ENCODE measurements at places on chromosomes 7 and 10. TPM values are rescaled to one million over a fixed set of nuclear protein-coding genes. Genes with fewer than 3 reads are reported as not detected.

DNA sequence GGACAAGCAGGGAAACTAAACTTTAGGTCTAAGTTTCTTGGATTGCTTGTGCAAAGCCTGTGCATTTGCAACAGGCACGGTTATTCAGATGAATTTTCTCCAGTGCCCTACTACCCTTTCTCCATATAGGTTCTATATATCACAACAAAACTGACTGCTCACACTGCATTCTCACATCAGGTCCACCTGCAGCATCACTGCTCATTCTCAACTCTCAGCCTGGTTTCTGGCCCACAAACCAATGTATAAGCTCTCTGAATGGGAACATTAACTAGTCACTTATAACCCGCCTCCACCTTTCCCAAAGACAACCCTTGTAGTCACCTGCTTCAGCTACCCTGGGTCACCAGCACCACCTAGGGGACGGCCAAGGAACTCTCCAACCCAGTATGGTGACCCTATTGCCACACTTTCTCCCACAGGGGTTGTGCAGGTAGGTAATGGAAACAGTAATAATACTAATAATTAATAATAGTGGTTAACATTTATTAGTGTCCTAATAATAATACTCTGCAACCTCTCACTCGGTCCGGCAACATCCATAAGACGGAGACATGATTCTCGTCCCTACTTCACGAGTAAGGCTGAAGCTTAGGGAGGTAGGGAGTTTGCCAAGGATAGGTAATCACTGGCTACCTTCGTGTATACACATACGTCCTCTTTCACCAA lies 97.3 kb downstream of the CLEC2L start:
- peaks cover 99% of the 10 kb centered on the region for H3K36me3 ChIP-seq
- no peak overlapping the region for H3K4me3 ChIP-seq
- H3K4me1 ChIP-seq: peaks cover 7% of the 10 kb centered on the region
- H3K27me3 ChIP-seq: no peaks in the 10 kb centered on the region
- H3K27ac ChIP-seq: no peak overlapping the region

GRCh38 chr10:89074120-89074519 lies 83.5 kb downstream of the FAS start:
- H3K27me3 ChIP-seq: no peaks in the 10 kb centered on the region
- H3K4me1 ChIP-seq: no peaks in the 10 kb centered on the region
- H3K4me3 ChIP-seq: no peak overlapping the region
- no peaks in the 10 kb centered on the region for H3K36me3 ChIP-seq

- H3K4me3 ChIP-seq: no peak overlapping the region
- no peak overlapping the region for H3K27ac ChIP-seq
- no peaks in the 10 kb centered on the region for H3K27me3 ChIP-seq
- H3K4me1 ChIP-seq: no peaks in the 10 kb centered on the region
- DNase-seq: no peak
Measured at GRCh38 chr7:84144935-84145334, 49.7 kb downstream of the SEMA3A start.

DNA sequence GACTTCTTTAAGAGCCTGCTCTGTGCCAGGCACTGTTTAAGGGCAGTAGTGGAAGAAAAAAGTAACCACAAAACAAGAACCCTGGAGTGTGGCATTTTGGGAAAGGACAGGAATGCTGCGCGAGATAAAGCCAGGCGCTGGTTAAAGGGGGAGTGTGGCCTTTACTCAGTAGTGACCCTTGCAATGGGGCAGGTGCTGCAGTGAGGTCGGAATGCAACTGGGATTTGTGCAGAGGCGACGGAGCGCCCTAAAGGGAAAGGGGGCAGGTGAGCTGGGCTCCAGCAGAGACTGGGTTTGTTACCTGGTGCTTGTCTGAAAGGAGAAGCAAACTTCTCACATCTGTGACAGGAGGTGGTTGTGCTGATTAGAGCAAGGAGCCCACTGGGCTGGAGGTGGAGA lies 263.6 kb downstream of the ACTR3B start:
- no peak for DNase-seq
- no peak overlapping the region for H3K27ac ChIP-seq
- H3K4me3 ChIP-seq: no peak overlapping the region
- no peaks in the 10 kb centered on the region for H3K36me3 ChIP-seq
- H3K4me1 ChIP-seq: no peaks in the 10 kb centered on the region

DNA sequence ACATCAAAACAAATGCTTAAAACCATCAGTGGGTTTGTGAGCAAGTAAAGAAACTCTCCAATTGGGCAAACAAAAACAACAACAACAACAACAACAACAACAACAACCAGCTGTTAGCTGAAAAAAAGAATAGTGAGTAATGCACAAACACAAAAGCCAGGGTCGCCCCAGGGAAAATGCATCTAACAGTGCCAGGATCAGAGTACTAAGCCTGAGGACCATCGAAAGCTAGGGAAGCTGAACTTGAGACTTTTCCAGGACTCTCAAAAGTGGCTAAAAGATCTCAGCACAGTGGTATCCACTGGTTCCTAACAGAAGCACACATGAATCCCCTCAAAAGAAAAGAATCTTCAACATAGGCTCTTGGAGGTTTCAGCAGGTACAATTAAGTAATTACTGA lies 83.3 kb downstream of the CPXM2 start:
- H3K4me3 ChIP-seq: no peak overlapping the region
- H3K27me3 ChIP-seq: no peaks in the 10 kb centered on the region
- H3K36me3 ChIP-seq: no peaks in the 10 kb centered on the region
- H3K27ac ChIP-seq: no peak overlapping the region

GRCh38 chr10:84826704-84827103 lies 498.3 kb downstream of the CCSER2 start:
- no peaks in the 10 kb centered on the region for H3K4me1 ChIP-seq
- no peak overlapping the region for H3K4me3 ChIP-seq
- DNase-seq: no peak
- no peak overlapping the region for H3K27ac ChIP-seq
- no peaks in the 10 kb centered on the region for H3K27me3 ChIP-seq
- no peaks in the 10 kb centered on the region for H3K36me3 ChIP-seq

The LCOR gene
- 29.6 TPM for total RNA-seq

DNA sequence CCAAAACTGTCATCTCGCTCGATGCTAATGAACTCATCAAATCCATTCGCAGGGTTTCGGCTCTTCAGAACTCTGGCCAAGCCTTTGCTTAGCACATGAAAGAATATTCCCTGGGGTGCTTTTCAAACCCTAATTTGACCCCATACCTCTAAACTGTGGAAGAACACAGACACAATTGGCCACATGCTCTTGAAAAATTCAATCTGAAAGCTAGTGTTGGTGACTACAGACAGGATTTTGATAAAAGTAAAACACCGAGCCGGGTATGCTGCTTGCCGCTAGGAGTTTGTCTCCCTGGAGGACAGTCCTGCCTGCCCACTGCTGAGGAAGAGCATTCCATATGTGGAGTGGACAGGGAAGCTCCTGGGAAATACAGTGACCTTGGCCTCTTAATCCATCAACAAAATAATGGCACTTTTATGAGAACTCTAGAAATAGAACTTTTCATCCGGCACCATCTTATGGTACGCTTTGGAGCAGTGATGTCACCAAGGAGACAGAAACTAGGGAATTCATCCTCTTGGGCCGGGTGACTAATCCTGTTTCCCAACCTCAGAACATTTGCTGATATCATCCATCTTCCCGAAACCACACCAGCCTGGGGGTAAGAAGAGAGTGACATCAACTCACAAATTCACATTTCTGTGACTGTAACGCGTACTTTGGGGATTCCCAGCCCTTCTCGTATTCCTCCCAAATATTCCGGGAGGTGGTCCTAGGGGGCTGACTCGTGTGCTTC lies 34.2 kb downstream of the MTURN start:
- no peak for DNase-seq
- no peak overlapping the region for H3K27ac ChIP-seq
- peaks cover 5% of the 10 kb centered on the region for H3K4me1 ChIP-seq
- H3K27me3 ChIP-seq: no peaks in the 10 kb centered on the region
- H3K36me3 ChIP-seq: no peaks in the 10 kb centered on the region
- H3K4me3 ChIP-seq: no peak overlapping the region

- peaks cover 42% of the 10 kb centered on the region for H3K4me1 ChIP-seq
- DNase-seq: no peak
- peak overlapping the region; percentile 20 for H3K27ac ChIP-seq
- H3K27me3 ChIP-seq: no peaks in the 10 kb centered on the region
- no peak overlapping the region for H3K4me3 ChIP-seq
- H3K36me3 ChIP-seq: no peaks in the 10 kb centered on the region
Measured at GRCh38 chr10:88091490-88092061, 228.2 kb downstream of the PTEN start.

- no peak for DNase-seq
- peaks cover 9% of the 10 kb centered on the region for H3K4me1 ChIP-seq
- no peaks in the 10 kb centered on the region for H3K36me3 ChIP-seq
- no peaks in the 10 kb centered on the region for H3K27me3 ChIP-seq
Measured at GRCh38 chr7:18555968-18556367, 60.4 kb downstream of the HDAC9 start.

DNA sequence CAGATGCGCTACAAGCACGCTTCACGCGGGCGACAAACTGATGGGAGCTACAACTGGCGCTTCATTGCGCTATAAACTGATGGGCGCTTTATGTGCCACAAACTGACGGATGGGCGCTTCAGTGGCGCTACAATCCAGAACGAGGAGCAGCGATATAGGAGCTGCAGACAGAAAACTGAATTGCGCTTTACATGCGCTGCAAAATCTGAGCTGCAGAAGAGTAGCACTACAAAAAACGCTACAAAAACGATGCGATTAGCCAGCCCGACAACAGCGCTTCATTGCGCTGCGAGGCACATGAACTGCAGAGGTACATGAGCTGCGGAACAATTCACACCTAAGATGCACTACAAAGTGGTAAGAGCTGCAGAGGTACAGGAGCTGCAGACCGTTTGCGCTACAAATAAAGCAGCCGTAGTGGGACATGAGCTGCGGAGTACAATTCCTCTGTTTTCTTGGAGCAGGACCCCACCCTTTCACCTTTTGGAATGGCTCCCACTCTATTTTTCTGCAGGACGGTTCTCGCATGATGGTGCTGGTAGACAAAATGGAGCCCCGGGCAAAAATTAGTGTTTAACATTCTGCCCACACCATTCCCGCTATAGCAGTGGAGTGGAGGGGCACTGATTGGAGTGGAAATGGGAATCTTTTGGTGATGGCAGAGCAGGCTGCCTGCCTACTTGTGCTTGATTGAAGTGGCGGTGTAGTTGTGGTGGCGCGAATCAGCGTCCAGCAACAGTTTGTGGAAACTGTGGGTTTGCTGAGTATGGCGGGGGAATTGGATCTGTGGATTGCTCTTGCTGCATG lies 1.2 kb upstream of the SGCE start:
- peak overlapping the region; percentile 15 for H3K4me3 ChIP-seq
- H3K4me1 ChIP-seq: peaks cover 32% of the 10 kb centered on the region
- H3K36me3 ChIP-seq: no peaks in the 10 kb centered on the region
- no peak overlapping the region for H3K27ac ChIP-seq

DNA sequence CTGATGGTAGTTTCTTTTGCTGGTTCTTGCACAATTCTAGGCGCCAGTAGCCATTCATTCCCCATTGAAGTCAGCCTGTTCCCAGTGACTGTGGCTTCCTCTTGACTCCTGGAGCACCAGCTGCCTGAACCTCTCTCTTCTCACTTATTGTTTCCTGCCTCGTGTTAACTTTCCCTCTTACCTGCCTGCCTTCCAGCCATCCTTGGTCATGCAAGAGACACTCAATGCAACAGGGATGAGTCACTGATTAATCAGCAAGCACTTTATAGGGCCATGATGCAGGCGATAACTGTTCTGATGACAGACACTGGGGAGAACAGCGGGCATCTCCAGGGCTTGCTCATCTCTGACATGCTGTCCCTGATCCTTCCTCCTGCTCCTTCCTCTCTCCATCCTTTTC lies 122.0 kb downstream of the PLCE1 start:
- DNase-seq: no peak
- H3K4me3 ChIP-seq: no peak overlapping the region

The PRSS37 gene
- not detected for total RNA-seq

GRCh38 chr10:119391440-119392251 lies 150.9 kb downstream of the RGS10 start:
- no peak overlapping the region for H3K4me3 ChIP-seq
- peaks cover 12% of the 10 kb centered on the region for H3K4me1 ChIP-seq
- H3K27ac ChIP-seq: no peak overlapping the region
- H3K27me3 ChIP-seq: no peaks in the 10 kb centered on the region

- DNase-seq: no peak
- no peaks in the 10 kb centered on the region for H3K27me3 ChIP-seq
- H3K4me1 ChIP-seq: no peaks in the 10 kb centered on the region
- no peaks in the 10 kb centered on the region for H3K36me3 ChIP-seq
- no peak overlapping the region for H3K27ac ChIP-seq
Measured at GRCh38 chr10:124364674-124365073, 54.0 kb downstream of the OAT start.

The TBATA gene
- total RNA-seq: not detected

- peaks cover 2% of the 10 kb centered on the region for H3K4me1 ChIP-seq
- no peak overlapping the region for H3K4me3 ChIP-seq
- no peak overlapping the region for H3K27ac ChIP-seq
- peak; percentile 40 for DNase-seq
Measured at GRCh38 chr10:131312478-131312836, 936 bp upstream of the TCERG1L start.

- DNase-seq: no peak
- H3K4me1 ChIP-seq: no peaks in the 10 kb centered on the region
- no peak within 1 kb of the TSS for H3K27ac ChIP-seq
- no peaks in the 10 kb centered on the region for H3K36me3 ChIP-seq
- no peaks in the 10 kb centered on the region for H3K27me3 ChIP-seq
Measured at GRCh38 chr10:95069286-95069685, at the start of gene CYP2C8. Gene CYP2C8, minus strand, starts transcription at chr10:95069497. Its CDS starts 95 bp downstream, at chr10:95069402.

DNA sequence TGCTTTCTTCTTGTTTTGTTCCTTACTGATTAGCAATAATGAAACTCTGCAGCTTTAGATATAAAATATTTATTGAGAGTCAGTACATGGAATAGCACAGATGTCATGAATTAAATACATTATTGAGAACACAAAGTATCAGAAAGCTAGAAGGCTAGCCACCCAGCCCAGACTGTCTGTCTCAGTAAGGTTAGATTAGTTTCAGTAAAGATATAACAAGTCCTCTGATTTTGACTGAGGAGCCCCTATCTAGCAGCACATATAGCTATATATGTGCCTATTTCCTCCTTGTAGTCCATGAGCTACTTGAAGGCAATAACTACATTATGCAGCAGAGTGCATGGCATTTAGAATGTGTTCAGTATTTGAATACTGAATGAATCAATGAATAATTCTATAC lies 81.3 kb downstream of the NRCAM start:
- no peaks in the 10 kb centered on the region for H3K27me3 ChIP-seq
- H3K4me3 ChIP-seq: no peak overlapping the region
- H3K36me3 ChIP-seq: no peaks in the 10 kb centered on the region
- no peak overlapping the region for H3K27ac ChIP-seq
- no peaks in the 10 kb centered on the region for H3K4me1 ChIP-seq
- no peak for DNase-seq

Measured in left lung (tissue), 14 donors.